Lower lobe of right lung (tissue), 2 donors: ENCODE measurements at places on chromosomes 5 and 9. TPM values are rescaled to one million over a fixed set of nuclear protein-coding genes. Genes with fewer than 3 reads are reported as not detected.

- no peaks in the 10 kb centered on the region for H3K4me1 ChIP-seq
- no peaks in the 10 kb centered on the region for H3K36me3 ChIP-seq
- no peak overlapping the region for H3K4me3 ChIP-seq
Observed at GRCh38 chr9:75369989-75370388, 281.7 kb downstream of the OSTF1 start.

- no peak for DNase-seq
- H3K27me3 ChIP-seq: peaks cover 24% of the 10 kb centered on the region
- H3K4me1 ChIP-seq: no peaks in the 10 kb centered on the region
- no peak overlapping the region for H3K27ac ChIP-seq
Observed at GRCh38 chr9:138052322-138052615, 174.7 kb downstream of the CACNA1B start.

DNA sequence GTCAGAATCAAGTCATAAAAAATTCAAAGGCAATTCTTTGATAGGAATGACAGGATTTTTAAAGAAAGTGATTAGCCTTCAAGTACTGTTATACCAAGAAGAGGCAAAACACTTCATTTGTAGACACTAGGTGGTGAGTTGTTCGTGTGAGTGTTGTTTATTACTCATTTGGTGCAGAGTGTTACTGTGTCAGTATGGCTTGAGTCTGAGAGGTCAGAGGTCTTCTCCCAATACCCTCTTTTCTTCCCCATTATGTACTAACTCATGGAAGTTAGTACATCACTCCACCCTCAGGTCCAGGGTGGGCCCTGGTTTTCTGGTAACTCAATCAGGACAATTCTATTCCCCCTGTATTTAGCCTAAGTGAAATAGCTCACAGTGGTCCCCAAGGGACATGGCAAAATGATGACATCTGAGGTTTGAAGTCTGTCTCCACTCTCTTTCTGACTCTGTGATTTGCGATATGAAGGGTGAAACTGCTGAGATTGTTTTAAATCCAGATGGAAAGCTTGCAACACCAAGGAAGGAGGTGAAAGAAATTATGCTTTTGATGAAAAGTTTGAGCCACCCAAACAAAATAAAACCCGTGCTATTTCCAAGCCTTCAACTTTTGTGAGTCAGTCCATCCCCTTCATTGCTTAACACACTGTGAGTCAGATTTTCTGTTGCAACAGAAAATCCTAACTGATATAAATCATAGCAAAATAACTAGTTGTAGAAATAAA is 56.8 kb downstream of the NUDT12 start:
- no peaks in the 10 kb centered on the region for H3K27me3 ChIP-seq
- H3K4me1 ChIP-seq: no peaks in the 10 kb centered on the region
- H3K27ac ChIP-seq: no peak overlapping the region
- no peak overlapping the region for H3K4me3 ChIP-seq

DNA sequence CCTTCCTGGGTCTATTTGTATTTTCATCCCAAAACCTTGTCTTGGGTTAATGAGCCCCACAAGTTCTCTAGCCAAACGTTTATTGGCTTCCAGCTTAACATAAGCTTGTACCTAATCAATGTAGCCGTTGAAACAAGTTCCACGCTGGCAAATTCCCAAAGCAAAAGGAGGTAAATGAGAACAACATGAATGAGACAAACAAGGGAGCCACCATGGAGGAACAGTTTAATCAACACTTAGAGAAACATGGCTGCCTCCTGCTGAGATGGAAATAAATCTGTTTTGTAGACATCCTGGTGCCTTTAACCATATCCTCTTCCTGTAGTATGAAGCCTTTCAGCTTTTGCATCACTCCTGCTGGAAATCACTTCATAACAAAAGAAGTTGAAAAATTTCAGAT is 166.6 kb upstream of the NFIB start:
- H3K4me1 ChIP-seq: no peaks in the 10 kb centered on the region
- no peak for DNase-seq
- H3K36me3 ChIP-seq: no peaks in the 10 kb centered on the region
- no peaks in the 10 kb centered on the region for H3K27me3 ChIP-seq
- H3K4me3 ChIP-seq: no peak overlapping the region
- no peak overlapping the region for H3K27ac ChIP-seq

DNA sequence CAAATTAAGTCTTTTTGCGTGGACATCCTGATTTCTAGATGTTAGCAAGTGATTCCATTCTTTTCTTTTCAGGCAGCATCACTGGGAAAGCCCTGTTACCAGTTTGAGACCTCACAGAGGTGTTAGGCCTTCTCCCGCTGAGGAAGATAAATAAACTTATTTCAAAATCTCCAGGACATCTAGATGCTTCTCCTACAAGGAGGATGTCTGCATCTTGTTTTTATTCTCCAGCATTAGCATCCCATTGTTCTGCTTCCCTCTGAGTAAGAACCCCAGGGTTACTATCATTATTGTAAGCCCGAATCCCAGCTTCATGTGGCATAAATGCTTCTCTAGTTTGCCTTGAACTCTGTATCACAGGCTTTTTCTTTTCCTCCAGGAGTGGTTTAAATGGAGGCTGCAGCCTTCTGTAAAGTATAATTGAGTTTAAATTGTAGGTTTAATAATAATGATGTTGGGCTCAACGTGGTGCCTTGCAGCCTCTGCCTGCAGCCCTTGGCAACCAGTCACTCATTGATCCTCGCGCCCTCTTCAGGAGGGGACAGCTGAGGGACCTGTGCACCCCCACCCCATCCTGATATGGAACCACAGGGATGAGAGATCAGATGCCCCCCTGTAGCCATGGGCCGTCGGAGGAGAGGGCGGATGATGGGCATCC is 114.9 kb downstream of the PDZD2 start:
- H3K27ac ChIP-seq: no peak overlapping the region
- H3K36me3 ChIP-seq: no peaks in the 10 kb centered on the region
- H3K27me3 ChIP-seq: no peaks in the 10 kb centered on the region
- DNase-seq: no peak

GRCh38 chr9:108552459-108553040 is 303.2 kb downstream of the ACTL7B start:
- H3K4me1 ChIP-seq: no peaks in the 10 kb centered on the region
- no peaks in the 10 kb centered on the region for H3K27me3 ChIP-seq
- no peak overlapping the region for H3K27ac ChIP-seq
- DNase-seq: no peak

DNA sequence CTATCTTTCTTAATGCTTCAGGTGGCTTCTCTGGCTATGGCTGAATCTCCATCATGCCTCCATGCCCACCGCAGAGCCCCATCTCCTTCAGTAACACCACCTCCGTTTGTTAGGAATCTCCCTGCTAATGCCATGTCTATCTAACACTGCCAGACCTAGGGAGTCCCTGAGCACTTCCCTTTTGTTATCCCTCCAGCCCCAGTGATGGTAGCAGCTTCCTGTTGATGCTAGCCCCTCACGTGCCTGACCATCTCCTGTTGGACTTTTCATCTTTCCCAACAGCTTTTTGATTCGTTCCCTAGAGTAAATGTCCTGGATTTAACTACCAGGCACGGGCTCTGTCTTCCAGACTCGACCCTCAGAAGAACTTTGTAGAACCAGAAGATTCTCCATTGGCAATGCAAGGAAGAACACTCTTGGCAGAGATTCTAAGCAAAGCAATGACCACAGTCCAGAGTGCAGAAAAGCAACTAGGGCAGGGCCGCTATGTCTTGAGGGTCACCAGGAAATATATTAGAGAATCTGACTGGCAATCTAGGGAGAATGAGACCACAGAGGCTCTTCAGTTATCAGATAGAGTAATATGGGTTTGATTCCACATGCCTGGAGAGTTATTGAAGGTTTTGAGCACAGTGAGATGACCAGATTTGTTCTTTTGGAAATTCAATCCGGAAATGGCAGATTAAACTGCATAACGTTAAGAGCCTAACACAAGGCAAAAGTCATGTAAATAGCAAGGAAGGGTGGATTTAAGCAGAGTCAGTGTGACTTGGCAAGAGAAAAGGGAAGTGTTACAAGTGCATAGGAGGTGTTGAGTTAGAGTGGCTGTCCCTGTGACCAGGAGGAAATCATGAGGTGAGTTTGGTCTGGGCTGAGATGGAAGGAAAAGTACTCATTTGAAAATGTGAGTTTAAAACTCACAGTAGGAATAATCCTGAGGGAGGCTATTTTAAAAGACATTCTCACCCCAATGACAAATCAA is 555.2 kb downstream of the ACTL7B start:
- H3K27ac ChIP-seq: no peak overlapping the region
- H3K27me3 ChIP-seq: no peaks in the 10 kb centered on the region
- no peaks in the 10 kb centered on the region for H3K36me3 ChIP-seq
- no peaks in the 10 kb centered on the region for H3K4me1 ChIP-seq
- DNase-seq: no peak

- H3K4me1 ChIP-seq: no peaks in the 10 kb centered on the region
- H3K27ac ChIP-seq: no peak overlapping the region
- no peak for DNase-seq
- no peak overlapping the region for H3K4me3 ChIP-seq
Observed at GRCh38 chr9:27683181-27683580, 109.9 kb upstream of the C9orf72 start.

GRCh38 chr9:86598411-86599239 is 244.4 kb upstream of the TUT7 start:
- H3K4me1 ChIP-seq: peaks cover 7% of the 10 kb centered on the region
- H3K4me3 ChIP-seq: no peak overlapping the region
- H3K27me3 ChIP-seq: peaks cover 4% of the 10 kb centered on the region
- no peak for DNase-seq
- no peaks in the 10 kb centered on the region for H3K36me3 ChIP-seq
- H3K27ac ChIP-seq: no peak overlapping the region

DNA sequence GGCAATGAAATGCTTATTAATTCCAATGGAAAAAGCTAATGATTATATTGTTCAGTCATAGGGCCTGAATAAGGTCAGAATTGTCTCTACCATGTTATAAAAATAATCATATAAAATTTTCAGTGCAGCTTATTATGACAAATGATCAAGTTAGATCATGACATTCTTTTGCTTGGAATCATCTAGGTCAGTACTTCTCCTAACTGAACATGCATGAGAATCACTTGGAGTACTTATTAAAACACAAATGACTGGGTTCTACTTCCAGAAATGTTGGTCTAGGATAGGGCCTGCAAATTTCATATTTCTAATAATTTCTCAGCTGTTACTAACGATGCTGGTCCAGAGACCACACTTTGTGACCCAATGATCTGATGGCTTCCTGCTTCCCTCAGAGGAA is 806.0 kb upstream of the ZNF608 start:
- DNase-seq: no peak
- H3K27ac ChIP-seq: no peak overlapping the region
- no peak overlapping the region for H3K4me3 ChIP-seq
- no peaks in the 10 kb centered on the region for H3K36me3 ChIP-seq

GRCh38 chr5:72878854-72879253 is 62.4 kb downstream of the TNPO1 start:
- no peak for DNase-seq
- no peak overlapping the region for H3K4me3 ChIP-seq
- no peaks in the 10 kb centered on the region for H3K4me1 ChIP-seq
- no peak overlapping the region for H3K27ac ChIP-seq

- no peak overlapping the region for H3K4me3 ChIP-seq
- no peaks in the 10 kb centered on the region for H3K36me3 ChIP-seq
- peak; percentile 41 for DNase-seq
- H3K4me1 ChIP-seq: no peaks in the 10 kb centered on the region
- H3K27me3 ChIP-seq: no peaks in the 10 kb centered on the region
- no peak overlapping the region for H3K27ac ChIP-seq
Observed at GRCh38 chr9:137429974-137430722, 7.0 kb downstream of the NOXA1 start.

DNA sequence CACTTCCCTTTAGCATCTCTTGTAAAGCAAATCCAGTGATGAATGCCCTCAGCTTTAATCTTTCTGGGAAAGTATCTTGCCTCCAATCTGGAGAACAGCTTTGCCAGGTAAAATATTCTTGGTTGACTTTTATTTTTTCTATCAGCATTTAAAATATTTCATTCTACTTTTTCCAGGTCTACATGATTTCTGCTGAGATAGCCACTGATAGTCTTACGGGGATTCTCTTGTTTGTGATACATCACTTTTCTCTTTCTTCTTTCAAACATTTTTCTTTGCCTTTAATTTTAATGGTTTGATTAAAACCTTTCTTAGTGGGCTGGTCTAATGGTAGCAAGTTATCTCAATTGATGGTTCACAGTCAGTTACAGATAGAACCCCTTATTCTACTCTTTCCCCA is 33.9 kb upstream of the FAM120A start:
- H3K27ac ChIP-seq: no peak overlapping the region
- H3K4me1 ChIP-seq: no peaks in the 10 kb centered on the region
- no peaks in the 10 kb centered on the region for H3K36me3 ChIP-seq
- no peak for DNase-seq
- no peaks in the 10 kb centered on the region for H3K27me3 ChIP-seq

DNA sequence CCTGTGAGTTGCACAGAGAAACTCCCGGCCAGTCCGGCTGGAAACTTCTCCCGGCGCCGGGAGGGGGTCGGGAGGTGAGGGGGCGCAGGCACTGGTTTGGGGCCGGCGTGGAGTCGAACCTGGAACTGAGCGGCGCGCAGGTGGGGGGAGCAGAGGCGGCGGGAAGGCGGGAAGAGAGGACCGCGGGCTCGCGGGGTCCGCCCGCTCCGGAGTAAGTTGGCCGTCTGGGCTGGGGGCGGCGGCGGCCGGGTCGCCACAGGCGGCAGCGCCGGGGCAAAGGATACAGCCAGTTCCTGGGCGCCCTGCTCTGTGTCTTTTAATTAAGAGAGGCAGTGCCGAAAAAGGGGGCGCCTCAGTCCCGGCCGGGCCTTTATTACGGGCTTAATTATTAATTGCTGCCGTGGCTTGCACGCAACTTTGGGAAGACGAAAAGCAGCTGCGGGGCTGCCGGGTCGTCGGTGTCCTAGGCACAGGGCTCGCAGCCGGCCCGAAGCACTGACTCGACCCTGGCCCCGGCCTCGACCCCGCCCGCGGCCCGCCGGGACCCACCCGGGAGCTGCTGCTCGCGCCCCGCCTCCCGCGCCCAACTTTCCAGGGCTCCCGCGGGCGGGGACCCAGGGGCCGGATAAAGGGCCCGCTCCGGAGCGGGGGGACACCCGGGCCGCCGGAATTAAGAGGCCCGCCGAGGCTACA is 1.1 kb downstream of the NTNG2 start:
- peak overlapping the region; percentile 50 for H3K4me3 ChIP-seq
- peaks cover 81% of the 10 kb centered on the region for H3K27me3 ChIP-seq
- peaks cover 37% of the 10 kb centered on the region for H3K4me1 ChIP-seq
- DNase-seq: no peak
- no peaks in the 10 kb centered on the region for H3K36me3 ChIP-seq

KCNIP1 gene
- total RNA-seq: 1.7 TPM

TTC39B gene
- 49.2 TPM for total RNA-seq

IL13 gene
- not detected for total RNA-seq

PCDHA8 gene
- 0.38 TPM for total RNA-seq

TEX48 gene
- total RNA-seq: not detected

SARDH gene
- total RNA-seq: 3.4 TPM

MARCHF3 gene
- total RNA-seq: 14.3 TPM

GPR21 gene
- 2.2 TPM for total RNA-seq

TAS2R1 gene
- total RNA-seq: not detected

PCDHGB3 gene
- 2.2 TPM for total RNA-seq

TNFAIP8 gene
- total RNA-seq: 29.5 TPM

SLC25A2 gene
- total RNA-seq: 0.71 TPM
